ENCODE measurements at places on chromosomes 4 and X.
A peak's percentile ranks its signal among the peaks of the same experiment; 100 is the strongest.

DNA sequence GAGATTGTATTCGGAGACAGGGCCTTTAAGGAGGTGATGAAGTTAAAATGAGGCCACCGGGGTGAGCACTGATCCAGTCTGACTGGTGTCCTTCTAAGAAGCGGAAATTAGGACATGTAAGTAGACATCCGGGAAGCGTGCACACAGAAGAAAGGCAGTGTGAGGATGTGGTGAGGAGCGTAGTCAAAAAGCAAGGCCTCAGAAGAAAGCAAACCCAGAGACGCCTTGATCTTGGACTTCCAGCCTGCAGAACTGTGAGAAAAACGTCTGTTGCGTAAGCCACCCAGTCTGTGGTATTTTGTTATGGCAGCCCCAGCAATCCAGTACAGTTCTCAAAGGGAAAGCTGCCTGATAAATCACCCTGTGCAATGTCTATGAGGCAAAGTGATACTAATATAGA lies 153.5 kb downstream of the KCNIP4 start:
- no peak for DNase-seq

DNA sequence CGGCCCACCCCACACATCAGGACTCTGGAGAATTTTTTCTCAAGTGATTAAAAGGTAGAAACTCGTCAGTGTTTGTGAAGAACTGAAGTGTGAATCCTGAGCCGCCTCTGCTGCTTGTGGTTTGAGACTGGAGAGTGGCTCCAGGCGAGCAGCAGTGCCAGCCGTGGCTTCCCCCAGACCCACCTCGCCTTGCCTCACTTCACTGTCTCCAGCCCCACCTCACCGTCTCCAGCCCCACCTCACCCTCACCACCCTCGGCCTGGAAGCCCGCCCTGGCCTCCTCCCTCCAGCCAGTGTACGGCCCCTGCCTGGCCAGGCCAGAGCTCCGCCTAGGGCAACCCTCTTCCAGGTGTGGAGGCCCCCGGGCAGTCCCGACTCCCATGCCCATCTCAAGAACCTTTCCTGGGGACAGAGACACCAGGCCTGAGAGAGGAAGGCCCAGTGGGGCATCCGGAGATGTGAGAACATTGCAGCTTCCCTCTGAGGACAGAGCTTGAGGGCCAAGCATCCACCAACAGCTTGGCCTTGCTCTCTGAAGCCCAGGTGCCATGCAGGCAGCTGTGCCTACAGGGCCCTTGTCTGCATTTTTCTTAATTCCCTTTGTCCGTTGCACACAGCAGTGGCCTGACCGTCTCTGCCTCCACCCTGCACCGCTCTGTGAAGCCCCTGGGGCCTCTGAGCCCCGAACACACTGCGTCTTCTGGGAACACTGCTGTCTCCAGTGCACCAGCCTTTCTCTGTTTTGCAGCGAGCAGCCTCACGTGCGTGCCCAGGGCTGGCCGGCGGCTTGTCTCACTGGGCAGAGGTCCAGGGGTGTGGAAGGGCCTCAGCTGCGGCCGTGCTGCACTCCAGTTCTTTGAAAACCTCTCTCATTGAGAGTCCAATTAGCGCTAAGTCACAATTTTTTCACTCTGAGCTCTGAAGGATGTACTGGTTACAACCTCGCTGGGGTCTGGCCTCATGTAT lies 13.8 kb downstream of the SH3BP2 start:
- peak; percentile 62 for DNase-seq

GRCh38 chr4:178136736-178137345 lies 694.6 kb upstream of the AGA start:
- DNase-seq: peak; percentile 39

- DNase-seq: no peak
Observed at GRCh38 chr4:6663596-6664393, 23.3 kb downstream of the MRFAP1 start.

DNA sequence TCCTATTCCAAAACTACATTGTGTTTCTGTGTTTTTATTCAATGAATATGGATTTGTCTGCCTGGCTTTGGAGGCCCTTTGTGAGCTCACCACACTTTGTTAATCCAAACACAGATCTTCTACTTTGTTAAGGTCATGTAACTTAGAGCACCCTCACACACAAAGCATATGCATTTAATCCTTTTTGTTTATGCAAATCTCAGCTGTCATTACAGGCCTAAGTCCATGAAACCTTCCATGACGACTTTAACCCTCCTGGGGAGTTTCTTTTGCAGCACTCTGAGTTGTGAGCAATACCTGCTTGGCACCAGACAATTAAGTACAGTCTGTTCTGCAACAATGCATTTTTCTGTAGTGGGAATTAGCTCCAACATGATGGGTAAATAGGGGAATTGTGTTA lies 14.9 kb downstream of the CCSER1 start:
- DNase-seq: no peak

DNA sequence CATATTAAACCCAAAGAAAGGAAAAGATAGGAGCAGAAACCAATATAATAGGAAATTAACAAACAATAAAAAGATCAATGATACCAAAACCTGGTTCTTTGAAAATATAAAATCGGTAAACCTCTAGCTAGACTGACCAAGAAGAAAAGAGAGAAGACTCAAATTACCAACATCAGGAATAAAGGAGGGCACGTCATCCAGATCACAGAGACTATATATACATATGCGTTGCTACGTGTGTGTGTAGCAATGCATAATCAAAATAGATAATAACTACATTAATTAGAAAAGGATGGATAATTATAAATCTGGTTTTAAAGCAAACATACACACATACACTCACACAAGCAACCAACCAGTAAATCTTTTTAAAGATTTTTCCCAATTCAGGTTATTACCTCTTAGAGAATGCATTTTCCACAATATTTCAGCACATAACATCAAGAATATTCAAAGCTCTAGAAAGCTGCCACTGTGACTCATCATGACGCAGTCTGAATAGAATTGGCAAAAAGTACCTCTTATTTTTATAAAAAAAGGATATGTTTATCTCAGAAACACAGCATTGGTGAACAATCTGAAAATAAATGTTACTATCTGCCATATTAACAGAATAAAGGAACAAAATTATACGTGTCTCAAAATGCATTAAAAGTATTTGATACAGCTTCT lies 41.4 kb upstream of the USP9X start:
- DNase-seq: no peak

GRCh38 chrX:69082055-69082752 lies 83.0 kb downstream of the PJA1 start:
- no peak for DNase-seq

DNA sequence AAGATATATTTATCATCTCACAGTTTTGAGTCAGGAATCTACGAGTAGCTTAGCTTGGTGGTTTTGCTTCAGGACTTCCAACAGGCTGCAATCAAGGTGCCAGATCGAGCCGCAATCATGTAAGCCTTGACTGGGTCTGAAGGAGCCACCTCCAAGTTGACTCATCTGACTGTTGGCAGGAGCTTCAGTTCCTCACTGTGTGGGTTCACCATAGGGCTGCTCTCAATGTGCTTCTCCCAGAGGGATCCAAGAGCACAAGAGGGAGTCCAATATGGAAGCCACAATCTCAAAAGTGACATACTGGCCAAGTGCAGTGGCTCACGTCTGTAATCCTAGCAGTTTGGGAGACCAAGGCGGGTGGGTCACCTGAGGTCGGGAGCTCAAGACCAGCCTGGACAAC lies 26.5 kb downstream of the DCHS2 start:
- no peak for DNase-seq

Measured in adrenal gland (tissue), 19 donors.